MCF 10A (cell line): ENCODE measurements at places on chromosomes 1 and 21.

DNA sequence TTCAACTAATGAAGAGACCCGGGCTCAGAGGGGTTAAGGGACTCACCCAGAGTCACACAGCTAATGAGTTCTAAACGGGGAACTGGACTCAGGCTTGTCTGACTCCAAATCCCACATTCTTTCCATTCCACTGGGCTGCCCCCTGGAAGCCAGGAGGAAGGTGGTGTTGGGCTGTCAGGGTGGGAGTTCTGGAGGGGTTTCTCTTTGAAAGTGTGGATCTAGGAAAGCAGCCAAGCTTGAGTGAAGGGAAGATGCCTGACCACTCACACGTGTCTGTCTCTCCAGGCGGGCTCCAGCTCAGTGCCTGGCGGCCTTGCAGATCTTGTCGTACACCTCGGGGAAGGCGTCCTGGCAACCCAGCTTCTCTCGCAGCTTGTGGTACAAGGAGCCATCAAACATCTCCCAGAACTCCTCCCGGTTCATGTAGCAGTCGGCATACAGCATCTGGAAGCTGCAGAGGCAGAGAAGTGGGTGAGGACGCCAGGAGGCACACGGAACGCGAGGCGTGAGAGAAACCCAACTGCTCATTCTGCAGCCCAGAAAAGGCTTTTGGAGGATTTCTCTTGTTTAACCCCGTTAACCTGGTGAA is 35.0 kb downstream of the DHCR24 start:
- no peak for DNase-seq

GRCh38 chr1:94012708-94013366 is 103.6 kb upstream of the GCLM start:
- no peak for DNase-seq

DNA sequence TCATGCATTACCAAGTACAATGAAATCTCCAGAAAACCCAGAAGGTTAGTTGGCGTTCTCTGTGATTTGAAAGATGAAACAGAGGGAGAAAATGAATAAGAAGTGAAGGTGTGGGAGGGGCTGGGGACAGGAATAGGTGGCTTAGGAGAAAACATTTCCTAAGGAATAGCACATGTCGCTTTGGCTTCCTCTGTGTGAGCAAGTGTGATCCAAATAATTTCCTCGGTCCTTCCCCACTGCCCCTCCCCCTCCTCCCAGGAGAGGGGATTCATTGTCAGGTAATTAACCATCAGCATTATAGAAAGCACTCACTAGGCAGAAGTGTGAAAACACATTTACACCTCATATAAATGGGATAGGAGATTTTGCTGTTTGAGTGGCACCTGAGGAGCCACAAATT is 105.5 kb downstream of the NUF2 start:
- no peak for DNase-seq

- DNase-seq, result no peak
Observed at GRCh38 chr1:161949548-161949947, 74.1 kb downstream of the OLFML2B start.

GRCh38 chr1:82401116-82401515 is 600.4 kb downstream of the ADGRL2 start:
- DNase-seq, result no peak

- peak; percentile 61 for DNase-seq
Observed at GRCh38 chr1:154328318-154329151, 3.2 kb downstream of the ATP8B2 start.

GRCh38 chr1:225700164-225700821 is 47.4 kb upstream of the ENAH start:
- DNase-seq, result peak; percentile 100

DNA sequence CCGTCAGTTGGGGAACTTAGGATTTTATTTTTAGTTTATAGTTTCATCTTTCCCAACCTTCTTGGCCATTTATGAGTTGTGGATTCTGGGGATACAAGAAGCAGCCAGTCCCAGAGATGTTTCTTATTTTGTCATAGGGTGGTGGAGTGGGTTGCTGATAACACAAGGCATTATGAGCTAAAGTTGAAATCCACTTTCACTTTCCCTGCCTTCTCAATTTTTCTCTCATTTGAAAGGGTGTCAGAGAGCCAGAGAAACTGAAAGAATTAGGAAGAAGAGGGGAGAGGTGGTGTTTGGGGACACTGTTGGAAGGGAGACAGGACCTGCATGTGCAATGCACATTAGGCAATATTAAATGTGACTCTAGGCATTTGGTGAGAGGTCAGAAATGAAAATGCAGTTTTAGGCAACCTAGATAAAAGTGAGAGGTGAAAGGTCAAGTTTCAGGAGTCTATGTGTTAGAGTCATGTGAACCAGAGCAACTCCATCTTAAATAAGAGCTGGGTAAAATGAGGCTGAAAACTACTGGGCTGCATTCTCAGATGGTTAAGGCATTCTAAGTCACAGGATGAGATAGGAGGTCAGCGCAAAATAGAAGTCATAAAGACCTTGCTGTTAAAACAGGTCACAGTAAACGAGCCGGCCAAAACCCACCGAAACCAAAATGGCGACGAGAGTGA is 71.1 kb upstream of the F3 start:
- no peak for DNase-seq
